Naive thymus-derived CD8-positive, alpha-beta T cell (primary cell): ENCODE measurements at places on chromosomes 12 and 14.
A peak's percentile ranks its signal among the peaks of the same experiment; 100 is the strongest.

DNA sequence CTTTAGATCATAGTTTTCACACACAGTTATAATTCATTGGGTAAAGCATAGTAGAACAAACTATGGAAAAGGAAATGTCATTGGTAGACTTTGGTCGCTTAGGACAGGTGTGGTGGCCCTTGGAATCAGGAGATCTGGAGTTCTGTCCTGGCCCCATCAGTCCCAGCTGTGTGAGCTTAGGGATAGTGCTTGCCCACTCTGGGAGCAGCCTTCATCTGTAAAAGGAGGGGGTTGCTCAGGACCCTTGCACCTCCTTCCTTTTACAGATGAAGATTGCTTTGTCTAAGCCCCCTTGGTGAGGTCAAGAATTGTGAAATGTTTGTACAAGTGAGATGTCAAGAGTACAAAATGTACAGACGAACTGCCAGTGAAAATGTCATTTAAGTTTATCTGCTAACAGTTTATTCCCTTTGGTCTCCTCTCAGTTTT is 93.2 kb downstream of the BORCS5 start:
- DNase-seq = no peak

DNA sequence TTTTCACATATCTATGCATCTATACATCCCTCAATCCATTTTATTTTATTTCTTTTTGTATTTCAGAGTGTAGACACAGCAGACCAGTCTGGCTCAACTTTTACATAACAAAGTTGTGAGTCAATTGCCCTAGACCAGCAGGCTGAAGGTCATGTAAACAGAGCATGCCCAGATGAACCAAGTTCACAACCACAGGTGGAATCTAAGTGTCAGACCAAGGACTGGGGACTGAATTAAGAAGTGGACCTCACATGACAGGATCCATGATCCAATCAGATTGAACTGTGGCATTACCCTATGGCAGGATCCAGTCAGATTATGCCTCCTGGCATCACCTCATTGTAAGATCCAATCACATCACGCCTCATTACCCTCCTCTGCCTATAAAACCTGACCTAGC is 455.8 kb downstream of the SOX5 start:
- DNase-seq = no peak

DNA sequence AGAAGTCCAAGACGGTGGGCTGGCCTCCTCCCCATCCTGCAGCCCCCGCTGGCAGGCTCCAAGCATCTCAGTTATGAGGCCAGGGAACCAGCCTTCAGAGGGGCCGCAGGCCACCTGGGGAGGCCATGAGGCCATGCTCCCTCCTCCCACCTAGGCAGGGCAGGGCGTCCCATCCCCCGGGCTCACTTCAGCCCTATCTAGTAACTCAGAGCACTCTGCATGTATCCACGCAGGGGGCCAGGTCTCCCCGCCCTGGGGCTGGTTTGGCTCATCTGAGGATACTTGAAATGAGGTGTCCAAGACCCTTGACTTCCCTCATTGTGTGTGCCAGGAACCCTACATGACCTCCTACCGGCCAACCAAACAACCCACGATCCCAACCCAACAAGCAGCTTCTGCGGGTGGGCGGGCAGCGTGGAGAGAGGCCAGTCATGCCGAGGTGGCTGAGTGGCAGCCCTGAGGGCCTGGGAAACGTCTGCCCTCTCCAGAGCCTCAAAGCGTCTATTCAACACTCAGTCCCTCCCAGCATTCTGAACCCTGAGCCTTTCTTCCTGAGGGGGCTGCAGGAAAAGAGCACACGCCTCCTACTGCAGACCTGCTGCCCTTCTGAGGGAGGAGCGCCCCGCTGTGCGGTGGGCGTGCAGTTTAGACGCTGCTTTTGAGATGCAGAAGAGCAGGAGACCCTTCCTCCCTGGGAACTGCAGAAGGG is 16.8 kb downstream of the ISCA2 start:
- DNase-seq = no peak

- DNase-seq = no peak
These were observed 3.0 kb downstream of the KRT5 start for GRCh38 chr12:52517005-52517835.

GRCh38 chr12:28202374-28203130 is 12.3 kb downstream of the CCDC91 start:
- no peak for DNase-seq

GRCh38 chr12:49702009-49702408 is 5.2 kb downstream of the FMNL3 start:
- DNase-seq = no peak

- no peak for DNase-seq
These were observed 48.7 kb upstream of the GNG2 start for GRCh38 chr14:51811706-51812105.

GRCh38 chr12:30896461-30896860 is 30.1 kb upstream of the TSPAN11 start:
- no peak for DNase-seq

- DNase-seq = no peak
These were observed 27.8 kb downstream of the TBX3 start for GRCh38 chr12:114655934-114656749.

- DNase-seq = no peak
These were observed 5.6 kb downstream of the SLC11A2 start for GRCh38 chr12:51020448-51021182.

DNA sequence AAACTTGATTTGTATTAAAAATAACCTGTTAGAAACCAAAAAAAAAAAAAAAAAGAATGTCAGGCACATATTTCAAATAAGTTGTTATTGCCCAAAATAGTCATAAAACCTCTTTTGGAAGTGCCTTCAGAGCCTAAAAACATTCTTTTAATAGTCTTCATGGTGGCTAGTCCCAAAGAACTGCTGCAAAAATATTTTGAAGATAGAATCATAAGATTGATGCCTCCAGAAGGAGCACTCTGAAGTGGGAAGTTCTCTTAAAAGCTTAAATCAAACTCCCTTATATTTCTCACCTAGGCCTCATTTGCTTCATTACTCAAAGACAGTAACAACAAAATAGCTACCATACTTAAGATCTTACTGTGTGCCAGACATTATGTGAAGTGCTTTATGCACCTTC is 27.2 kb upstream of the NT5DC3 start:
- no peak for DNase-seq

DNA sequence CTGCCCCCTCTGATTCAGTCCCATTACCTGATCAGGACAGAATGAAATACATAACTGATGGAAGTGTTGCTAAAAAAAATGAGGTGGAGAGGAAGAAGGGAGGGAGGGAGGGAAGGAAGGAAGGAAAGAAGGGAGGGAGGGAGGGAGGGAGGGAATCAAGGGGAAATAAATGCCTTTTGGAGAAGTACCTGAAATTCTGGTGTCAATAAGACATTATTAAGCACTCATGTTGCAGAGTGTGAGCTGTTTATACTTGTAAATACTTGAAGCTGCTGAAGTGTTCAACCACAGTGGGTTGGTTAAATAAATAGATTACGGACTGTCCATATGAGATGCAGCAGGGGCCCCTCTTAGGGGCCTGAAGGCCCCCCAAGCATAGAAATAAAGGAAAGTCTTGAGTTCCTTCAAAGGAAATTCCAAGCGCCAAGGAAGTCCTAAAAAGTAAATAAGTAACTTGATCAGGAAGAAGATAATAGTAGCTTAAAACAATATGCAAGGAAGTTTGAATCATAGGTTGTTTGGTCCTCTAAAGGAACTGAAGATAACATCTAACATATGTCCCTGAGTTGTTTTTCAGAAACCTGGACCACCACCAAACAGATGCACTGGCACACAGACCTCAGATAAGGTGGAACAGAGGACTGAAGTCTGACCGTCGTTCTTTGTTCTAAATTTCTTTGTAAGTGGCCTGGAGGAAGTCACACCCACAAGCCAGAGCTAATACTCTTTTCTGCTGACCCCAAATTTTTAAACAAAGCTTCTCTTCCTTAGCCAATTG is 110.8 kb downstream of the SEC23A start:
- DNase-seq = no peak

GRCh38 chr14:97602438-97603117 is 805.4 kb downstream of the VRK1 start:
- DNase-seq = peak; percentile 80

GRCh38 chr12:114440270-114441038 is 34.5 kb upstream of the TBX5 start:
- DNase-seq = no peak

- DNase-seq = no peak
These were observed 11.2 kb downstream of the FIGNL2 start for GRCh38 chr12:51837286-51837685.

- no peak for DNase-seq
These were observed 57.2 kb upstream of the RIN3 start for GRCh38 chr14:92456215-92457015.

DNA sequence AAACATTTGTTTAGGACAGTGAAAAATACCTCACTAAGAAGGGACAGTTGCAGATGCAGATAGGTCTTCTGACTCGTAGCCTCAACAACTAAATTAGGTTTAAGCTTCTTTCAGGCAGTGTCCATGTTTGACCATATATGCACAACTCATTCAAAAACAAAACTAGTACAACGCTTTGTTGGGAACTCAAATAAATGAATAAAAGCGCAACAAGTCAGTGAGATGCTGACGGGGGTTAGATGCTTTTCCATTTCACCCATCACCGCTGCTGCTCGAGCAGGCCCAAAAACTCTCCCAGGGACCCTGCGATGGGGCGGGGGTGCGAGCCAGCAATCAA is 633 bp downstream of the RPAP3 start:
- DNase-seq = no peak

DNA sequence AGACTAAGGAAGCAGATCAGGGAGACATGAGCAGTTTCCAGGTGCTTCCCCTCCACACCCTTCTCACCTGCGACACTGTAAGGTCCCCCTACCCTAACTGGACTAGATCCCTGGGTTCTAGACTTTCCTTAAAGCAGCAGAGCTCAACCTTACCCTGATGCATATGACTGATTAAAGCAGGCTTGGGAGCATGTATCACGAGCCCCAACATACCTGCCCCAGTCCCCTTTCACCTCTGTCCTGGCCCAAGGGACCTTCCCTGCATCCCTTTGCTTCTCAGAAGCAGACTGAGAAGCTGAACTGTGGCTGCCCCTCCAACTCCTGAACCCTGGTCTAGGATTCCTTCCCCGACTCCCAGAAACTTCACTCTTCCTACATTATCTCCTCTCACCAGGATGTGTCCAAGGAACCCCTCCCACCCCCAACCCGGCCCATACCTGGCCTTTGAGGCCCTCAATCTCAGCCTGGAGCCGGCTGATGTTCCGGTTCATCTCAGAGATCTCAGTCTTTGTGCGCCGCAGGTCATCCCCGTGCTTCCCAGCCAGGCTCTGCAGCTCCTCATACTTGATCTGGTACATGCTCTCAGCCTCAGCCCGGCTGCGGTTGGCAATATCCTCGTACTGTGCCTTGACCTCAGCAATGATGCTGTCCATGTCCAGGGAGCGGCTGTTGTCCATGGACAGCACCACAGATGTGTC is 5.4 kb downstream of the KRT8 start:
- no peak for DNase-seq

DNA sequence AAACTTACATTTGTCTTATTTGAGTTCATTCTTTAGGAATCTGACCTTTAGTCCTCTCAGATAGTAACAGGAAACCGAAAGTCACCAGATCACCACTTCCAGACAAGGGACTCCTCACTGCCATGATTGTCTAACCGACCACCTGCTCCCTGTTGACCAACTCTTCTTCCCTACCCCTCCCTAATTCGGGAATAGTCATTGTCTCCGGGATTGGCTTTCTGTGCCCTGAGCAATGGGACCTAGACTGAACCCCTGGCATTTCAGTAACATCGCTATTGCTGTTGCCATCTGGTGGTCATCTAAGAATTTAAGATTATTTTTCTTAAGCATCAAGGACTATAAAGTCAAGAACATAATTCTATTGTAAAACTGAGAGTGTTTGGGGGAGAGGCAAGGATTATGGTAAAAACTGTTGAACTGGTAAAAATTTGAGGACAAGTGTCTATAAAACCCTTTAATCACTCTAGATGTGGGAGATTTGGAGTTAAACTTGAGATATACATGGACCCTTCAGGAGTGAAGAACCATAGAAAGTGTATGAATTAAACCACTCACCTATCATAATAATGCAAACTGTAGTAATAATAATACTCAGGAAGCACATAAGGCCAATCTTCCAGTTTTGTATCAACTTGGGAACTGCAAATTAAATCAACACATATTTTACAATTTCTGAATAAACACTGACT is 6.3 kb downstream of the CLEC2A start:
- DNase-seq = no peak

GRCh38 chr14:55332654-55333570 is 61.7 kb downstream of the FBXO34 start:
- peak; percentile 20 for DNase-seq
